Activated naive CD4-positive, alpha-beta T cell treated with Interleukin-2 at 50 U/mL for 16 hours (primary cell): ENCODE measurements at places on chromosomes 2 and 18.
A peak's percentile ranks its signal among the peaks of the same experiment; 100 is the strongest.

- DNase-seq, result no peak
Observed at GRCh38 chr2:187093771-187094412, 244.9 kb upstream of the ZSWIM2 start.

DNA sequence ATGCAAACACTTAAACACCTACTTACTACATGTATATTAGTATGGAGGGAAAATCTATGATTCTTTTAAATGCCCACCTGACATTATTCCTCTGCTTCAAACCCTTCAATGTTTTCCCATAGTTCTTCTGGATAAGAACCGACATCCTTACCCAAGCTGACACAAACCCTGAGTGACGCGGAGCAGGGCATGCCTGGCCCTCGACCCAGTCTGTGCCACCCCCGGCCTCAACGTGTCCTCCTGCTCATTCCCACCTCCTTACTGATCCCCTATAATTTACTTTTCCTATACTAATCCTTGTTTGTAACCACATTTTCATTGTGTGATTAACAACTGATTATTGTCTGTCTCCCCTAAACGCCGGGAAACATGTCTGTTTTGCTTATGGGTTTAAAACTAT, 17.5 kb downstream of the KIDINS220 start:
- no peak for DNase-seq

- peak; percentile 68 for DNase-seq
Observed at GRCh38 chr2:26144953-26145680, 27.8 kb upstream of the GAREM2 start.

DNA sequence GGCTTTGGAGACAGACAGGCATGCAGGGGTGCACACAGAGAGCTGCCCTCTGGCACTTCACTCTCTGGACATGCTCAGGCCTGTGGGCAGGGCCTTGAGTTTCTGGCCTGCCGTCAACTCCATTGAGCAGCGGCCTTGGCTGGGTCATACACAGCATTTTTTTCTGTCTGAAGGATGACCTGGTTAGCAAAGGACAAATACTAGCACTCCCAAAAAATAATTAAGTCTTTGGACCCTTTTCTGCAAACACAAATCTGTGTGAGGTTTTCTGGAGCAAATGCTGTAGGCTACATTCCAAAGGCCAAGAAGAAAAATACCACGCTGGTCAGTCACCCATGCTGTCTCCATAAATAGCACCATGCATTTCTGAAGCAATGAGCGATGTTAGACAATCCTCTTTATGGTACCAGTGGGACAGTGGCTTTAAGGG, 124.7 kb upstream of the CTAGE1 start:
- no peak for DNase-seq

GRCh38 chr18:52963481-52963880, 623.5 kb downstream of the DCC start:
- DNase-seq, result no peak

- DNase-seq, result no peak
Observed at GRCh38 chr18:44051026-44051425, 629.7 kb upstream of the SETBP1 start.

DNA sequence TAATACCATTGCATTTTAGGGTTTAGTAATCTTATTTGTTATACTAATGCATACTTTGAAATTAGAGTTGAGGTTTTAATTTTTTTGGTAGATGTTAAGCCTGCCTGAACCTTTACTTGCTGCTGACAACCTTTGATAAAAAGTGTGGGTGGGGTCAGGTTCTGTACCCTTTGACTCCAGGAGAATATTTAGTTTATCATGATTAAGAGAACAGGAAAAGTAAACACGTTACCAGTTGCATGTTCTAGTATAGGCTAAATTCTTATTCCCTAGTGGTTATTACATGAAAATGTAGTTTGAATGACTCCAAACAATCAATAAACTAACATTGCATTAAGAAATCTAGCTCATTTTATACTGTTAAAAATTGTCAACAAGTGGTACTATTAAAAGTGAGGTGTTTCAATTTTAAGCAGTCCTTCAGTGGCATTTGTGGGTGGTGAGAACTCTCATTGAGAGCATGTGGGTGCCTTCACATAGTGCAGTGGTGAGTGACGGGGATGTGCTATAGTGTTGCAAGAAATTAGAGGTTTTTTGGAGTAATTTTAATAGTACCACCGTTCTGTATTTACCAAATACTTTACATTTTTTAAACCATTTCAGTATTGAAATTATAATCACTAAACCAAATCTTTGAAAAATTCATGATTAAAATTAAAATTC, 29.9 kb downstream of the PHLPP1 start:
- no peak for DNase-seq

DNA sequence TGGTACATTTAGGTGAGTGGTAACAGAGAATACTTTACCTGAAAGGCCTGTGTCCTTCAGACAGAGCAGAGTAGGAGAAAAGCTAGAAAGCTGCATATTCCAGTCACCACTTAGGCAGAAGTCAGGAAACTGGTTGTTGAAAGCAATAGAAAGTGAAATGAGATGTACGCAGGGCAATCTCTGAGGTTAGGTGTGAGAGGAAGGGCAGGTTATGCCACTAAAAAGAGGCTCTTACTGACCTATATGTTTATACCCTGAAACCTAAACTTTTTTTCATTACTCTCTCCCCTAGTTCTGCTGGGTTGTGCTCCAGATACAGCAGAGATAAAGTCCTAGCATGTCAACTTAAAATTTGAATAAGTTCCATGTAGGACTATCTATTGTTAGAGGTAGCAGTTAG, 93.5 kb downstream of the COX7A2L start:
- no peak for DNase-seq

DNA sequence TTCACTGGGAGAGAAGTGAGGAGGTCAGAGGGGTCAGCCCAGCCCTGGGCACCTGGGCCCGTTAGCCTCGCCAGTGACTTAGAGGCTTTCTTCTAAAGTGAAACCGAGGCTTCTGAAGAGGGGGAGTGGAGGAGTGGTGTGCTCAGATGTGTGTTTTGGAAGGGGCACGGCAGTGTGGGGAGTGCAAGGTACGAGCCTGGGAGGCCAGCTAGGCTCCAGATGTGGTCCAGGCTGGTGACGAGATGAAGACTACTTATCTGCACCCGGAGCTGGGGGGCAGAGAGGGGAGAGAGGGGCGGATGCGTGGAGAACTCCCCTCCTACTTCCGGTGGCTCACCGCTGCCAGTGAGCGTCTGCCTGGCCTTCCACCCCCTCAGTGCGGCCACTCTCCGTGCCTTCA, 371.3 kb upstream of the HS6ST1 start:
- no peak for DNase-seq

- DNase-seq, result no peak
Observed at GRCh38 chr2:99883358-99883757, 259.0 kb downstream of the AFF3 start.

DNA sequence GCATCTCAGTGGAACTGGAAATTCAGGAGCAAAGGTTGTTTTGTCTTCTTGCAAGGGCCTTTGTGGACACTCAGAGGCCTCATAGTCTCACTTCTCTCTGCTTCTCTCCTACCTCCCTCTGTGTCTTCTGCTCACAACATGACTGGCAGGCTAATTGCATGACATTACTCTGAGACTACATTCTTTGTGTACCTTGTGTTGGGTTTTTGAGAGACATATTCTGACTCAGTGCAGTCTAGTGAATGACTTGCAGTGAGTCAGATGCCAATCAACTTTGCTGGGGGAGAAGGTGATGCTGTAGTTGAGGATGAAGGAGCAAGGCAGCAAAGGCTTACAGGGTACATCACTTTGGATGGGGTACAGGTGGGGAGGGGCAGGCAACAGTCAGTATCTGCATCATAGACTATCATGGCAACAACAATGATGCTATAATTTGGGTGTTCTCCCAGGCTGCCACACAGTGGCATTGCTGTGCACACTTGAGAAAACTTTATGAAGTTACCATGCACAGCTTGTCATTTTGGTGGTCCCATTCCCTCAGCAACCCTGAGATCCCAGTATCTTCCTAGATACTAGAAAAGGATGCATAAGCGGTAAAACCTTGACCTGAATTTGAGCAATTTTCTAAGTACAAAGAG, 69.3 kb upstream of the SLC16A14 start:
- DNase-seq, result no peak

DNA sequence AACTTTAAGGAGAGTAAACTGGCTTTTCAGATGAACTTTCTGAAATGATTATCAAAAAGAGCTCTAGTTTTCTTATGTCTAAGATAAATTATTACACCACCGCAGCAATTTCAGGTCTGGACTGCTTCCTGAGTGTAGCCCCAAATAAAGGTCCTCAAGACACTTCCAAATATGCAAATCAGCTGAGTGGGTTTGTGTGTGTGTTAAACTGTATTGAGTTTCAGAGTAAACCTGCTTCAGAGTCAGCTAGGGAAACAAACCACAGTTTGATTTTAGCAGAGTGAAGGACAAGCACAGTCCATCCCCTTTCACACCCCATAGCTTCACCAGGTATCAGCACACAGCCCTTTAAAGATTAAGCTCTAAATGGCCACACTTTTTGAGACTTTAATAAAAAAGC, 168.7 kb downstream of the NRXN1 start:
- no peak for DNase-seq

- no peak for DNase-seq
Observed at GRCh38 chr2:160445673-160446072, 47.9 kb downstream of the RBMS1 start.

DNA sequence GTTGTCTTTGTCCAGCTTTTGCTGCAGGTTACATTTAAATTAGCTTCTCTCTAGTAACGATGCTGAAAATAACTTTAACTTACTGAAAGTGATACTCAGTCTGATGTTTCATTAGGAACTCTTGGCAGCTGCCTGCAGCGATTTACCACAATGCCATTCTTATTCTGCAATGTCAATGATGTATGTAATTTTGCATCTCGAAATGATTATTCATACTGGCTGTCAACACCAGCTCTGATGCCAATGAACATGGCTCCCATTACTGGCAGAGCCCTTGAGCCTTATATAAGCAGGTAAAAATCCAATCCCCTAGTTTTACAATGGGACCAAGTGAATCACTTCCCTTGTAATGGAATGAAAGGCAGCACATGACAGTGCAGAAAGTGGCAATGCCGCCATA, 16.3 kb upstream of the MFF start:
- DNase-seq, result no peak

DNA sequence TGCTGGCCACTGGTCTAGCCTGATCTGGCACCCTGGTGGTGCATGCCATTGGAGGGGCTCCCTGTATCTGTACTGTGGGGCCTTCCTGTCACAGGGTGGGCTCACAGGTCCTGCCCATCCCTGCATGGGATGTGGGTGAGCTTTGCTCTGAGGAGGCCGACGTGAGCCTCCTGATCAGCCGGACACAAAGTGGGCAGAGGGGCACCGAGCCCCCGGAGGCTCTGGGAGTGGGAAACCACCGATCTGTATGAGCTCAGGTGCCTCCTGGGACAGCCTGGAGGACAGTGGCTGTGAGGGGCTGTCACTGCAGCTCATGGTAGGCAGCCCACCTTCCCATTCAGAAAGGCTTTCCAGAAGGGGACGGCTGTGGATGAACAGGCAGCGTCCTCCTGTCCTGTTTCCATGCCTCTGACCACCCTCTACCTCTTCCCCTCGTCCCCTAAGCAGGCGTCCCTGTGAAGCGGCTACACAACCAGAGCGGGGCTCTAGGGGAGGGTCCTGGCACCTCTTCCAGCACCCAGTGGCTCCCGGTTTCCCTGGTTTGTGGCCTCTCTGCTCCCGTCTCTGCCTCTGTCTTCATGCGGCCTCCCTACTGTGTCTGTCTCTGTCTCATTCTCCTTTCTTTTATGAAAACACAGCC, 112.5 kb upstream of the OTOS start:
- no peak for DNase-seq

- DNase-seq, result no peak
Observed at GRCh38 chr2:231890896-231891513, 35.2 kb downstream of the NPPC start.

DNA sequence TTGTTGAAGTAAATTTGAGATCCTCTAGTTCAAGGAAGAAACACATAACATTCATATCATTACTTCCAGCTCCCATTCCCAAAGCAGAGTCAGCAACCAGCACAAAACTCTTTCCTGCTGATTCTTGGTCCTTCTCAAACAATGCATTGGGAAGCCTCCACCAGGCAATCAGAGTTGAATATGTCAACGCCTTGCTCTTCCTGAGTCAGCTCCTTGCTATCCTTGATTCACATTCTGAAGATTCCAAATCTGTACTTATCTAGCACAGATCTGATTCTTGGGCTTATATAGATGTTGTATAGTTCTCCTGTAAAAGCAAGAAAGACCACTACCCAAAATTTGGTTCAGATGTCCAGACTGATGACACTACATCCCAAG, 29.6 kb downstream of the CFAP210 start:
- no peak for DNase-seq

- no peak for DNase-seq
Observed at GRCh38 chr2:44927985-44928482, 13.5 kb upstream of the SIX3 start.

DNA sequence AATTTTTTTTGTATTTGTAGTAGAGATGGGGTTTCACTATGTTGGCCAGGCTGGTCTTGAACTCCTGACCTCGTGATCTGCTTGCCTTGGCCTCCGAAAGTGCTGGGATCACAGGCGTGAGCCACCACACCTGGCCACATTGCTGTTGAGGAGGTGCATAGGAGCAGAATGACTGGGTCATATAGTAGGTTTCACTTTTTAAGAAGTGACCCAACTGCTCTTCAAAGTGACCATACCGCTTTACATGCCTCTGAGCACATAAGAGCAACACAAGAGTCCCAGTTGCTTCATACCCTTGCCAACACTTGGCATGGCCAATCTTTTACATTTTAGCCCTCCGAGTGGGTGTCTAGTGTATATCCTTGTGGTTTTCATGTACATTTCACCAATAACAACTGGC, 28.9 kb downstream of the RRM2 start:
- no peak for DNase-seq

DNA sequence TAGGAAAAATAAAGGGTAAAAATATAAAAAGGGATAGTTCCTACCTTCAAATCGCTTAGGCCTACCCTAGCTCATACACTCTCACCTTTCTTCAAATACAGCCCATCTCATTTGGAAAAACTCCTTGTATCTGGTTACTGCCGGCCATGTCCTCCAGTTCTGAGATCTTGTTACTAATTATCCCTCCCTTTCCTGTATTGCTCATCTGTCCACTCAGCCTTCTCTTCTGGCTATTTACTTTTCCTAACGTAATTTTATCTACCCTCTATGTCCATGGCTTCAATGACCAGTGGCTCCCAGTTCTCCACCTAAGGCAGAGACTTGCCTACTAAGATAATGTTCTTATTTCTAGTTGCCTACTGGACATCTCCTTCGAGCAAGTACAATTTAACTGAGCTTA, 342.9 kb upstream of the ACVR2A start:
- DNase-seq, result no peak

DNA sequence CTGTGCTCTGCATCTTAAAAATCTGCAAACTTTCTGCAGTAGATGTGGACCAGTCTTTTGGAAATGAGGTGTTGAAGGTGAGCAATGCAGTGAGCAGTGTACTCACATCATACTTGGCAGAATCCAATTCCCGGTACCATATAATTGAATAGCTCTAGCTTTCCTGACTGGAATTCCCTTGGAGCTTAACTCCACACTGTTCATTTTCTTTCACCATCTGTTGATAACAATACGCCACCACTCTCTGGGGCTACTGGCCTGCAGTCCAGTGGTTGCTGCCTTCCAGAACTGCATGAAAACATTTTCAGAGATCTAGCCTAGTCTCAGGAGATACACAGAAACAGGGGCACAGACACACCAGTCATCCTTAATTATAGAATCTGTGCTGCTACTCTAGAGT, 820.0 kb upstream of the NXPH2 start:
- no peak for DNase-seq
